Activated T-helper 1 cell treated with anti-CD3 and anti-CD28 coated beads, Interleukin-2, amount 50 U/mL, for 16 hours (primary cell): ENCODE measurements at places on chromosomes 2 and 18.

DNA sequence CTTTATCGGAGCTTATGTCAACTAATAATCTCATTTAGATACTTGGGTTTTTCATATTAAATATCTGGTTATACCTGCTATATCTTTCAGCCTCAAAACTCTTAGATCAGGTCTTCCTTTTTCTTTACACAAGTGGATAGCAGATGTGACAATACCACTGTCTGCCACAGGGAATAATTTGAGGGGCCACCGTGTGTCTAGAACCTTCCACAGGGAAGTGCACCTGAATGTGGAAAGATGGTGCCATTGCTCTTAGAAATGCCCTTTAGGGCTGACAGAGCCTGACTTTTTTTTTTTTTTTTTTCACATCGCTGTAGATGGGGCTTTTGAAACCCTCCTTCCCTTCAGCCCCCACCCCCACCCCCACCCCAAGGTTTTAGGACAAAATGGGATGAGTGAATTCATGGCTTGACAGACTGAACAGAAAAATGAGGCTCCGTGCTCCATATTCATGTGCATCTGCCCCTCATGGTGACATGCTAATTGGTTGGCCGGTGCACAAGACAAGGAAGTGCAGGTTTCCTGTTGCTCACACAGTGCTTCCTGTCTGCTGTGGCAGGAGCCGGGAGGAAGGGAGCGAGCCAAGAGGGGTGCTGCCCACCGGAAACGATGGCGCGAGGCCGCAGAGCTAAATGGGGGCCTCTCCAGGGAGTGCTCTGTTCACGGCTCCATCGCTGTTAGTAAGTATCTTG, 246.0 kb downstream of the LDLRAD4 start:
- peak; percentile 41 for DNase-seq

- DNase-seq, result no peak
These were observed 101.5 kb upstream of the STON1 start for GRCh38 chr2:48428449-48428848.

- no peak for DNase-seq
These were observed 637.5 kb downstream of the PLCL1 start for GRCh38 chr2:198441901-198442300.

DNA sequence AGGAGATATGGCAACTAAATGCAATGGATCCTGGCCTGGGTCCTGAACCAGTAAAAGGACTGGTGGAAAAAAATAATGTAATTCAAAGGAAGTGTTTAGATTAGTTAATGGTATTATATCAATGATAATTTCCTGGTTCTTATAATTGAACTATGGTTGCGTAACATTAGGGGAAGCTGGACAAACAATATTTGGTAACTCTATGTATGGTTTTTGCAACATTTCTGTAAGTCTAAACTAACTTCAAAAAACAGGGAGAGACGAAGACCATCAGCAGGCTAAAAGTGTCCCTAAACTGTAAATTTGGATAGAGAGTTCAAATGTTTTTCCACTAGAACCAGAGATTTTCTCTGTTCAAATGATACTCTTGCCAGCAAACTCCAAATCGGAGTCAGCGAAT, 36.9 kb downstream of the KLF7 start:
- DNase-seq, result no peak

- no peak for DNase-seq
These were observed 187.8 kb upstream of the HDAC4 start for GRCh38 chr2:239588451-239589269.

- no peak for DNase-seq
These were observed 13.7 kb upstream of the DAPL1 start for GRCh38 chr2:158781353-158781961.

GRCh38 chr2:41410011-41410410, 637.8 kb upstream of the PKDCC start:
- no peak for DNase-seq

DNA sequence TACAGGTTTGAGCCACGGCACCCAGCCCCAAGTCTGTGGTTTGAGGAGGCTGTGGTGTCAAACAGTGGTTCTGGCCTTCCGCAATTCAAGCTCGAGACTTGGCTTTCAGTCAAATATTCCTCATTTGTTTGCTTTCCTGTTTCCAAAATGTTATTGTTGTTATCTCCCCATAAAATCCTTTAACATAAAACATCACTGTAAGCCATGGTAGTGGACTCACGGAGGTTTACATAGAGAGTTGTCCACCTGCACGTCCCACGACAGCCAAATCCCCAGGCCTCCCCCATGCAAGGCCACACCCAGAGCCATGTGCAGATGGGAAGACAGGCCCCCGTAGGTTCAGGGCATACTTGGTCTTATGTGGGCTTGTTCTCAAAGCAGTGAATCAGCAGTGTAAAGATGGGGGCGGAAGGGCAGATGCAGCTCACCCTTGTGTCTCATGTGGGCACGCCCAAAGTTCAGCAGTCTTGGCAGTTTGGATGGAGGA, 18.9 kb upstream of the ST3GAL5 start:
- DNase-seq, result no peak

DNA sequence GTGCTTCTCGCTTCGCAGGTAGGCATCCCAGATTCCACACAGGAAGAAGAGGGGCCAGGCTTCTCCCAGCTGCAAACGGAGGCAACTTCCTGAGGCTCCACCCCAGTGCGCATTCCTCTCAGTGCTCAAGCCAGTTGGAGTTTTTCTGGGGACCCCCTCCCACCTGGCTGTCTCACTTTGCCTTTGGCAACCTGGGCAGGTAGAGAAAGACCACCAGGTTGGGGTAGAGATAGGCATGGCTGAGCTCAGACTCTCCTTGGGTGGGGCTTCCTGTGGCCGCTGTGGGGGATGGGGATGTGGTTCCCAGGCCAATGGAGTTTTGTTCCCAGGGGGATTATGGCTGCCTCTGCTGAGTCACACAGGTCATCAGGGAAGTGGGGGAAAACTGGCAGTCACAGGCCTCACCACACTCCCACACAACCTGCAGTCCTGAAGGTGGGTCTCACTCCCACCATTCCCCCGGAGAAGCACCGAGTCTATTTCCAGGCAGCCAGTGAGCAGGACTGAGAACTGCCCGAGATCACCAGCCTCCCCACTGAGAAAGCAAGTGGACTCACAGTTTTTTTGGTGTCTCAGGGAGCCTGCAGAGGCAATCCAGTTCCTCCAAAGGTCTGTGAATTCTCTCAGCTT, 38.1 kb downstream of the SLC39A10 start:
- DNase-seq, result no peak

DNA sequence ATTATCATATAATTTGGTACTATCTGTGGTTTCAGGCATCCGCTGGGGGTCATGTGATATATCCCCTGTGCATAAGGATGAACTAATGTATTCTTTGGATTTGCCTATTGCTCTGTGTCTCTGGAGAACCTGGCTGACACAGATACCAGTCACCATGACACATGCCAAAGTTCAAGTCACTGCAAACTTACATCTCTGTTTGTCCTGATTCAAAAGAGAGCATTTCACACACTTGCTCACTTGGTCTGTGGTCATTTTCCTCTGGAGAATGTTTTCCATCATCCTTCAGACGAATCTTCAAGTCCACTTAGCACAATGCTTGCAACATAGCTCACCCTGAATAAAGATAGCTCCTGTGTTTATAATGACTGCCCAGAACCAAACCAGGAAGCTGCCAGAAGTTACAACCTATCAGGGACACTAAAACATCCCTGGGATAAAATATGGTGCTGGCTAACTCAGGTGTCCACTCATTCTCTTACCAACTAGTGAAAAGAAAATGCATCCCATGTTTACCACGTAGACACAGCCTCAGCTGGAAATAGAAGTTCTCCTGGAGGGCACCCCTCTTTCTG, 18.1 kb downstream of the SULT1C3 start:
- no peak for DNase-seq

DNA sequence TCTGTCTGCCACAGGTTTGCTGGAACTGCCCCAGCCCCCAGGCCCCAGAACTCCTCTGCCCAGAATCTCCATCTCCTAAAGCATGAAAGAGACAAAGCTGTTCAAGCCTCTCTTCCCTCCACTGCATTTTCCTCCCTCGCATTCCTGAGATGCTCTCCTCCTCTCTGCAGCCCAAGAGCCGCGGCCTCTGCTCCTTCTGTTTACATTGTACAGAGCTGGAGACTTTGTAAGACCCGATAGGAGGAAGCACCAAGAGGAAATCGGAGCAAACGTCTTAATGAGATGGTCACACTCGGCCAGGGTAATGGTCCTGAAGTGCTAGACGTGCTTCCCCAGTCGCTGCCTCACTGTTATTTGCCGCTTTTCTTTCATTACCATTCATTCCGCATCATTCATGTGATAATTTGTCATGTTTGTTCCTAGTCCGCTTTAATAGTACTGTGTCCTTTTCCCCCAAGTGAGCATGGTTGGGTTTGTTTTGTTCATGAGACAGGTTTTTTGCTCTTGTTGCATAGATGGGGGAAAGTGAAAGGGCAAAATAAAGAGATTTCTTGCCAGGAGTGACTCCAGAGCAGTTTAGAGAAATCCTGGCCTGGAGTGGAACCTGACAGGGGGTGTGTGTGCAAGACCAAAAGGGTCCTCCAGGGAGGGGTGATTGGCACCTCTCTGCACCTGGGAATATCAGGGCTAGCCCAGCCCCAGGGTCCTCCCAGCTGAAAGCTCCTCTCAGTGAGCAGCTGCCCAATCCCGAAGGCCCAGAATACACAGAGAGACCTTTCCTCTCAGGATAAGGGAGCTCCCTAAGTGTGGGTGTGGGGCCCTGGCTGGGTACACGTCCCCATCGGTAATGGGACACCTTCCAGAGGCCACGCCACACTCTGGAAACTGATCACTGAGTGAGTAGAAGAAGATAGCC, 44.9 kb upstream of the ID2 start:
- no peak for DNase-seq
